ENCODE measurements at places on chromosomes 1 and 21.

- no peak for DNase-seq
Observed at GRCh38 chr1:66276218-66276617, 257.7 kb upstream of the SGIP1 start.

- no peak for DNase-seq
Observed at GRCh38 chr1:11027316-11027715, 14.9 kb downstream of the TARDBP start.

- DNase-seq: no peak
Observed at GRCh38 chr1:93616221-93616995, 65.2 kb downstream of the BCAR3 start.

- no peak for DNase-seq
Observed at GRCh38 chr1:166905900-166906299, 29.8 kb upstream of the TADA1 start.

DNA sequence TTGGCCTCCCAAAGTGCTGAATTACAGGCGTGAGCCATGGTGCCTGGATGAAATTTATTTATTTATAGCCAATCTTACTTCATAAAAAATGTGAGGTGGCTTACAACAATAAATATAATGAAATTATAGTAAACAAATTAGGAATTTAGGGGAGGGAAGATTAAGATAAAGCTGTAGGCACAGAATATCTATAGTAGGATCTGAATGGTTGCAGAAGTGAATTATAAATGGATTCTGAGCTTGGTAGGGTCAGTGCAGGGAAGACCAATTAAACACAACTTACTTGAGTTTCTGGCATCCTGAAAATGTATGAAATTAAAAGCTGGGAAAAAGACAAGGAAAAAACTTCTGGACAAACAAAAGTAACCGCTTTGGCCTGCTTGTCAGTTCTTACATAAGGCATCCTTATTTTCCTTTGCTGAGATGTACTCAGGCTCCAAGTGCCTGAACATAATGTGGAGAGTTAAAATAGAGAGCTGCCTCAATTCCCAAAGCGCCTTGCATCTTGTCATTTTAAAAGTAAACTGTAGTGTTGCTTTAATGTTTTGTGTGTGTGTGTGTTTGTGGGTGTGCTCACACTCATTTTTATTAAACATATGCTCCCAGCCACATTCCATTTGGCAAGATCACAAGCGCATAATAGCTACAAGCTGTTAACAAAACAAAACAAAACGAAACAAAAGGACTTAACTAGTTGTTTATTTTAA is 247.3 kb downstream of the S1PR1 start:
- no peak for DNase-seq

DNA sequence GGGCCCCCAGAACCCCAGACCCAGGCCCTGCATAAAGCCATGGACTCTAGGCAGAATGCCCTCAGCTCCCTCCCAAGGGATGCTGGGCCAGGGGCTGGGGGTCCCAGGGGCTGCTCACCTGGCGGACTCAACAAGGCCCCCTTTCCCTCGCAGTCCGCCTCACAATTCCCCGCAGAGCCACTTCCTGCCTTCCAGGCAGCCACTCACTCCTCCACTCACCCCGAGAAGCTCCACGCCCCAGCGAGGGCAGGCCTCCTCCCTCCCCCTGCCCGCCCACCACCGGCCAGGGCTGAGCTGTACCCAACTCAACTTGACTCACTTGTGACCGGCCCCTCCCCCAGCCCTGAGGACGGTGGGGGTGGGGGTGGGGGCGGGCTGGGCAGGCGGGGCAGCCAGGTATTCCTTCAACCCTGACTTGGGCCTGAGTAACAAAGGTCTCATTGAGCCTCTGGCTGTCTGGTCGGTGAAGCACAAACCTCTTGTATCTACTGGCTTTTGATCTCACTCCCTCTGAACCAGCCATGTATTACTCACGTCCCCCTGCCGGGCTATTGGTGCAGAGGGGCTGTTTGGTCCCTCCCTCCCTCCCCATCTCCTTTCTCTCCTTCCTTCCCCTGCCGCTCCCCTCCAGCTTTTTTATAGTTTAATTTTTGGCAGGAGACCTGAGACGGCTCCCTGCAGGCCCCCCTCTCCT is 5.9 kb downstream of the BLACAT1 start:
- no peak for DNase-seq

GRCh38 chr1:201156819-201157218 is 2.5 kb upstream of the TMEM9 start:
- no peak for DNase-seq

GRCh38 chr1:76546354-76546933 is 320.8 kb upstream of the ST6GALNAC5 start:
- no peak for DNase-seq

- DNase-seq: no peak
Observed at GRCh38 chr21:31318971-31319370, 25.1 kb downstream of the TIAM1 start.

- DNase-seq: no peak
Observed at GRCh38 chr1:33301273-33301984, 19.5 kb downstream of the A3GALT2 start.

DNA sequence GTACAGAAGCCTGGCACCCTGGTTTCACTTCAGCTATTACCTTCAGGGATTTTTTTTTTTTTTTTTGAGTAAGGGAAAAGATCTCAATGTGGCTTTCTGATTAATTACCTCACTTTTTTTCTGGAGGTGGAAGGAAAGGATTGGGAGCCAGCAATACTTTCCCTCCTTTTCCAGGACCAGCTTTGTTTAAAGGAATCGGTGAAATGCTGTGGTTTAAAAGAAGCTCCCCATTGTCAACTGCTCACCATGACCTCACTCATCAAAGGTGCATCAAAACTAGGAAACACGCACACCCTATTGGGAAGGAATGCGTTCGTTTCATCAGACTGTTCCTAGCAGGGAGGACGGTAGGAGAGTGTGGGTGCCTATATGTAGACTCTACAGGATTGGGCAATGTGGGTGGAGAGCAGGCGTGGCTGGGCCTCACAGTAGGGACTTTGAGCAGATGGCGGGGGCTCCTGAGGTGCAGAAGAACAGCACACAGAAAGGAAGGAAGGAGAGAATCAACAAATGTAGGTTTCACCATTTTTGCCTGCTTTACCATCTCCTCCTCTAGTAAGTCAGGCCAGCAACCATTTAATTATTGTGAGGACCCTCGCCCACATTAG is 13.0 kb downstream of the PHGDH start:
- no peak for DNase-seq

DNA sequence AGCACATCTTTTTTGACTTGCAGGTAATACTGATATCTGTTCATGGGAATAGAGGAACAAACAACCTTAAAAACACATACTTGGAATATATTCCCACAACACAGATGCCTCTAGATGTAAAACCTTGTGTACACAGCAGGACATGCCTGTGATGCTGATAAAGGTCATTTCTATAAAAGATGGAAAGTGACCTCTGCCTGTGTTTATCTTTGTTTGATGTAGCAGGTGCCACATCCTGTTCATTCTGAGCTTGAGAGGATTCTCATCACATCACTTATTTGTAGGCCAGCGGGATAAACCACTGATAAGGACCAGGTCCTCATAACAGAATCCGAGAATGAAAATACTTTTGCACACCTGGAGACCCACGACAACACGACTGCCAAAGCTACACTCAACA is 133.7 kb downstream of the SMYD2 start:
- DNase-seq: no peak

- no peak for DNase-seq
Observed at GRCh38 chr1:46690931-46691421, 19.3 kb downstream of the TEX38 start.

GRCh38 chr1:81151206-81151605 is 649.5 kb upstream of the ADGRL2 start:
- no peak for DNase-seq
